ENCODE measurements at places on chromosomes 3 and 15. TPM values are rescaled to one million over a fixed set of nuclear protein-coding genes. Genes with fewer than 3 reads are reported as not detected.

DNA sequence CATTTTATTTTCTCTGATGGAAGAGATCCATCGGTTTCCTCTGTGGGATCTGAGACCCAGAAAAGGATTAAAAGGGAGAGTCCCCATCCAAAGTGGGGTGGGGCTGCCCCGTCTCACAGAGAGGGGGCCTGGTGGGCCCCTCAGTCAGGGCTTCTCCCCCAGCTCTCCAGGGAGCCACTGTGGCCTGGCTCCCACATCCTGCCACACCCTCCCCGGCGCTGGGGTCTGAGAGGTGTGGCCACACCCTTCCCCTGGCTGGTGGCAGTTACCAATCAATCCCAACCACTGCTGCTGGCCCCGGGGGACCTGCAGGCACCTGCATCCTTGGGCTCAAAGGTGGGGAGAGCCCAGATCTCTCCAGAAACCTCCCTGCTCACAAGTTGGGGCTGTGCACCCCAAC, 161.8 kb upstream of the IQSEC1 start:
- DNase-seq = no peak
- H3K4me3 ChIP-seq = no peak overlapping the region
- no peak overlapping the region for H3K27ac ChIP-seq
- peaks cover 4% of the 10 kb centered on the region for H3K4me1 ChIP-seq

The XIRP1 gene
- not detected for total RNA-seq

DNA sequence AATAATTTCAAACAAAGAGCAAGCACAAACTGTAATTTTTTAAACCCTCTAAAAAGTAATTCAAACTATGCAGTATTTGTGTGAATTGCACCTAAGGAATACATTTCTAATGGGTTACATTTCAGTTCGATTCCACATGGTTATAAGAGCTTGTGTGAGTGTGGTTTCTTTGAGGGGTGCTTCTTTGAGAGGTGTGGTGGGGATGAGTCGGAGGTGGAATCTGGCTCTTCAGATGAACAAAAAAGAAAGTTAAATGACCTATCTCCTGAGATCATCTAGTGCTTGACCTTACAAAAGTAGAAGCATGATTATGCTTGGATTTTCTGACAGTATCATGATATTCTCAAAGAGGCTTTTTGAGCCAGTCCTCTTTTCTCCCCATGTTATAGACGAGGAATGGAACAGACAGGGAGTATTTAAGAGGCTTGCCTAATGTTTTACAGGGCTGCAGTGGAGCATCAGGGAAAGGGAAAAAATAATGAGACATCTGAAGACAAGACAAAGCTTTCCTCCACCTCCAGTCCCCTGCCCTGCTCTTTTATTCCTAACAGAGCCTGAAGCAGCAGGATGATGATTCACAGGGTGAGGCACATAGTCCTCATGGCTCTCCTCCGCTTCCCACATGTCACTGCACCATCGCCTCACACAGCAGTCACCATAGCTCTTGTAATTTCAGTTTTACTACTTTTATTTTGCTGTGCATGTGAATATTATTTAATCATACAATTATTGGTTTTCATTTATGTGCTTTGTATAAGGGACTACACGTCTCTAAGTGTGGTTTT, 82.0 kb downstream of the LYSMD4 start:
- peaks cover 19% of the 10 kb centered on the region for H3K36me3 ChIP-seq
- H3K27me3 ChIP-seq = no peaks in the 10 kb centered on the region
- H3K27ac ChIP-seq = no peak overlapping the region
- H3K4me1 ChIP-seq = no peaks in the 10 kb centered on the region
- DNase-seq = no peak
- no peak overlapping the region for H3K4me3 ChIP-seq

DNA sequence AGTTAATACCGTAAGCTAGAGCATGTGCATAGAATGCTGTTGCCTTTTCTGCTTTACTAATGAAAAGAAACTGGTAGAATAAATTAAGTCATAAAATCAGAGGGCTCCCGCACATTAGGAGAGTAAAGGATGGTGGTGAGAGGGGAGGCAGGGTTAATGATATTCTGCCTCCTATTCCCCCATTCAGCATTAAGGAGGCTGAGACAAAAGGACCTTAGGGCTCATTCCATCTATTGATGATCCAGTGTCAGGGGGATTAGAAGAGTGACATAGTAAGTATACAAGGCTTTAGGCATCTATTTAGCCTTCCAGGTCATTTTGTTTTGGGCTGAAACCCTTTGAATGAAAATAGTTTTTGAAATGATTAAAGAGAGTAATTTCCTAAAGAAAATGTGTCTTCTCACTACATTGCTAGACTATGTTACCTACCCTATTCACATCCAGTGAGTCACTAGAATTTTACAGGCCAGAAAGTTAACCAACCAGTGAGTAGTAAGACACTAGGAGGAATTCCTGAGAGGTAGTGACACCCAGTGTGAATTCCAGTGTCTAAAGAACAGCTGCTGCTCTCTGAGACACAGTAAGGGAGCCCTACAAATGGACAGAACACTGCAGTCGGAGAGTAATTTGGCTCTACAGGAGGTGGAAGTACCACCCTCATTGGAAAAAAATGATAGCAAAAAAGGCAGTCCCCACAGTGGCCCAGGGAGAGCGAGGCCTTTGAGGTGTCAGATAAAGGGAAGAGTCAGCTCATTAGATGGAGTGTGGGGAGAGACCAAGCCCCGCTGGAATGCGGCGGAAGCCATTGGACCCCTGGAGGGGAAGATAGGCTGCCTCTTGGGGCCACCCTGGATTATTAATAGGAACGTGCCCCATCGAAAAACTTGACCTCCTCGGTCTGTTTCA, 67.6 kb downstream of the TUSC7 start:
- H3K4me1 ChIP-seq = peaks cover 32% of the 10 kb centered on the region
- no peak for DNase-seq
- H3K4me3 ChIP-seq = peak overlapping the region; percentile 42
- no peaks in the 10 kb centered on the region for H3K27me3 ChIP-seq

DNA sequence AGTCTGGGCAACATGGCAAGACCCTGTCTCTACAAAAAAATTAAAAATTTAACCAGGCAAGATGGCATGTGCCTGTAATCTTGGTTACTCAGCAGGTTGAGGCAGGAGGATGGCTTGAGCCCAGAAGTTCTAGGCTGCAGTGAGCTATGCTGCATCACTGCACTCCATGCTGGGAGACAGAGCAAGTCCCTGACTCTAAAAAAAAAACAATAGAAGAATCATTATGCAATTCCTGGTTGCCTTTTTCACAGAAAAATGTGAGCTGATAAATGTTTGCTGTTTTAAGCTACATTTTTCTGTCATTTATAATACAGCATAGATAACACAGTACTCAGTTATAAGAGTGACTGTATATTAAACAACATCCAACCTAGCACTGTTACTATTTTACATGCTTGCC, 148.8 kb downstream of the SCAPER start:
- no peaks in the 10 kb centered on the region for H3K4me1 ChIP-seq
- no peak overlapping the region for H3K4me3 ChIP-seq
- H3K27me3 ChIP-seq = no peaks in the 10 kb centered on the region
- H3K36me3 ChIP-seq = peaks cover 19% of the 10 kb centered on the region

The SPATA12 gene
- not detected for total RNA-seq

The TASOR gene
- 62.2 TPM for total RNA-seq
